Activated CD4-positive, alpha-beta T cell treated with anti-CD3 and anti-CD28 coated beads, Interleukin-2, amount 10 ng/mL, durations not matched to agents 7 days and 5 days (primary cell): ENCODE measurements at places on chromosomes 4 and X.

GRCh38 chrX:24982306-24982965, 33.3 kb downstream of the ARX start:
- no peak for DNase-seq

- DNase-seq: no peak
These were observed 68.9 kb downstream of the MAOB start for GRCh38 chrX:43813319-43813718.

- no peak for DNase-seq
These were observed 30.5 kb upstream of the TCEANC start for GRCh38 chrX:13622401-13622964.

- DNase-seq: no peak
These were observed 172.1 kb downstream of the MID1IP1 start for GRCh38 chrX:38973322-38973721.

DNA sequence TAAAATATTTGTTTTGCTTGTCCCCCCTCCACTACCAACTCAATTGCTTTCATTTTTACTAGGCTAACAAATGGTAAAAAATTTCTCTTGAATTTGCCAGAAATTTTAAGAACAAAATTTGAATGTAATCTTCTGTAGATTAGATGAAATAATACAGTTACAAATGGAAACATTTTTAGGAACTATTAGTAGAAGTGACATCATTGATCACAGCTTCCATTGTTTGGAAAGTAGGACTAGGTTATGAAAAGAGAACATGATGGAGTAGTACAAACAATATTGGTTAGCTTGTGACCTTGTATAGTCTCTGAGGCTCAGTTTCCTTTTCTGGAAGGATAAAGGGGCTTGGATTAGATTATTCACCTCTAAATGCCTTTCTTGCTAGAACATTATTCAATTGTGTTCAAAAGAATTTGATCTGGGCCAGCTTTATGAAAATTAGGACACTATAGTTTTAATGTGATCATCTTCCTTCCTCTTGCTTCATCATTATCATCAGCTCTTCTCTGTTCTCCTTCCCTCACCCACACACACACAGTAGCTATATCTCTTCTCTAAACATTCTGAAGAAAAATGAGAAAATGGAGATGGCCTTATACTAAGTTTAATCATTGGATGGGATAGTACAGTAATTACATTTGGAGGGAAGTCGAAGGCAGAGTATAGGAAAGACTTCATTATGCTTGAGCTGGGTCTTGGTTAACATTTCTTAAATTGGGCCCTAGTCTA, 9.9 kb downstream of the MTMR1 start:
- no peak for DNase-seq

DNA sequence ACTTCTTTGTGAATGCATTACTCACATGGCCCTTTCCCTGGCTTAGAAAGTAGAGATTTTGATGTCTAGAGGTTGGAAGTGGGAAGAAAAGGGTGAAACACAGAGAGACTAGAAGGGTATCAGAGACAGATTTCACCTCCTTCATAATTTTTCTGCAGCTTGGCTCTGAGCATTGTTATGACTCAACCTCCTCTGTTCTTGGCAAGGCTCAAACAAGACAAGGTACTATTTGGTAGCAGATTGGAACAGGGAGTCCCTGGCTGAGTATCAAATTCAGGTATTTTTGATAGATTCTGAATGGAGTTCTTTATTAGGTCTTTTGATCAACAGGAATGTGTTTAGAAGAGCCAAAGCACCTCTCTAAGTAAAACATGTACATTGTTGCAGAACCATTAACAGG, 146.3 kb upstream of the CHRDL1 start:
- no peak for DNase-seq

DNA sequence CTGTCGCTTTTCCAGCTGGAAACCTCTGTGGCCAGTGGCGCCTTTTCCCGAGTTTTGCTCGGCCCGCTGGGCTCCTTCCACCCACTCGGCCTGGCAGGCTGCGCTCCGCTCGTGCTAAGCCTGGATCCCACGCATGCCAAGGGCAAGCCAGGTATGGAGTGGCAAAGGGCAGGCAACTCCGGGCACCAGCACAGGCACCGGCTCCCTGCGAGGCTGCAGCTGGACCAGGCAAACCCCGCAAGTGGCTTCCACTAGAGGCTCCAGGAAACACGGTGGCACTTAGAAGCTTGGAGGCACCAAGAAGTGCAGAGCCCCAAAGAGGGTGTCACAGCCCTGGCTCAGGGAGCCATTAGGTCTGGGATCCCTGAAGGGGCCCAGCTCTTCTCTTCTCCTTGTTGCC, 59.5 kb downstream of the PPA2 start:
- DNase-seq: no peak

GRCh38 chr4:153346563-153346962, 2.1 kb downstream of the MND1 start:
- no peak for DNase-seq

DNA sequence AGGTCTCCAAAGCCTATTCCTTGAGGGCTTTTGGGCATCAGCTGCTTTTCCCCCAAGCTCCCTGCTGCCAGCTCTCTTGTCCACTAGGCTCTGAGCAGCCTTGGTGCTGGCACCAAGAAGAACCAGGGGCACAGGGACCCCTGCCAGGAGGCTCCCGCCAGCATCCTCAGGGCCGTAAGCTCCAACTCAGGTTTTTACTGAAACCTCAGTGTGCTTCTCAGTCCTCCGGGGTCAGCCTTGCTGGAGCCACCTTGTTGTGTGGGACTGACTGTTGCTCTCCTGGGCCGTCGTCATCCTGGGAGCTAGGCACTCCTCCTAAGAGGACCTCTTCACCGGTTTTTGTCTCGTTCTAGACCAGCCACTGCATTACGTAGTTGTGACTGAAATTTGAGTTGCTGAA, 38.9 kb downstream of the NOP14 start:
- DNase-seq: no peak

DNA sequence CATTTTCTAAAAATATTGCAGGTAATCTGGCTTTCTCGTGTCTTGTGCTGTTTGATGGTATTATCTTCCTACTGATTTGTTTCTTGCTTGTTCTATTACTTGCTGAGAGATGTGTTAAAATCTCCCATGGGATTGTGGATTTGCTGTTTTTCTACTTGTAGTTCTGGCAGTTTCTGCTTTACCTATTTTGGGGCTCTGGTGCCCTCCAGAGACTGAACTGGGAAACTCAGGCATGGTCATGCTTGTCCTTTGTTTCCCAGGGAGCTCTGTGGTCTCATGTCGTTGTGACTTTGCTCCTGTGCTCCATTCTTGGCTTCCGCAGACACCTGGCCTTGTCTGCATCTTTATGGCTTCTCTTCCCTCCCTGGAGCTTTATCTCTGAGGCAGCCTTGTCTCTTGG, 39.5 kb downstream of the NSD2 start:
- peak; percentile 38 for DNase-seq

- no peak for DNase-seq
These were observed 287.3 kb upstream of the CLNK start for GRCh38 chr4:10971800-10972401.

- no peak for DNase-seq
These were observed 50.4 kb downstream of the ARX start for GRCh38 chrX:24965372-24965771.

GRCh38 chr4:109589605-109590004, 29.6 kb downstream of the MCUB start:
- no peak for DNase-seq

DNA sequence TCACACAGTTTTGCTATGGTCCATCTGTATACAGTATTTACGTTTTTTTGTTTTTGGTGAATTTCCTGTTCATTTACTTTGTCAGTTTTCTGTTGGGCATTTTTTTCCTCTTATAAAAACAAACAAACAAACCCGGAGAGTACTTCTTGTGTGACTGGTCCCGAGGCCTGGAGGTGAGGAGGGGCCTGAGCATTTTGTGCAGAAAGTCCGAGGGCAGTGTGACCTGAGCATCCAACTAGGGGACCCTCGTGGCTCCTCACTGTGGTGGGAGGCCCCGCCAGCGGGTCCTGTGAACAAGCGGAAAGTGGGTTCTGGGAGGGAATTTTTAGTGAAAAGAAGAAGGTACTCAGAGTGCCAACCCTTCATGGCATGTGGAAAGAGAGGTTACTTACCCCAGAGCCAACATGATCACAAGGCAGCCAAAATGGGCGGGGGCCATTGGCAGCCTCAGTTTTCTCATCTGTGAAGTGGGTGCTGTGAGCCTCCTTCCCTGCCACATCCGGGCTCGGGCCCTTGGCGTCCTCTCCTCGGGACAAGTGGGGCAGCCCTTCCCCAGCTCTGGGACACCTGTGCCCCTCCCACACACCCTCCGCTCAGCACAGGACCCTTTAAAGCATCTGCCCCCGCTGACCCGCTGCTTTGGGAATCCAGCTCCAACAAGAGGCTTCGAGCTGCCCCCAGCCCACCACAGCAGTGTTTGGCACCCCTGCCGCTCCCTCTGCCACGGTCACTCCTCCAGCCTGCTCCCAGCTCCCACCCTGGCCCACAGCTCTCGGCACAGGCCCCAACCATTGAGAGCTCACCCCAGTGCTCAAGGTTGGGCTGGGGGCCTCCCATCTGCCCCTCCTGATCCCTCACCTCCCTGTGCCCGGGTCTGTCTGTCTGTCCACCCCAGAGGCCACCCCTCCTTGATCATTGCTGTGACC, 22.8 kb upstream of the GPR78 start:
- no peak for DNase-seq

GRCh38 chrX:148314876-148315275, 185.5 kb upstream of the AFF2 start:
- no peak for DNase-seq

GRCh38 chrX:9352243-9352642, 112.6 kb upstream of the TBL1X start:
- DNase-seq: no peak

DNA sequence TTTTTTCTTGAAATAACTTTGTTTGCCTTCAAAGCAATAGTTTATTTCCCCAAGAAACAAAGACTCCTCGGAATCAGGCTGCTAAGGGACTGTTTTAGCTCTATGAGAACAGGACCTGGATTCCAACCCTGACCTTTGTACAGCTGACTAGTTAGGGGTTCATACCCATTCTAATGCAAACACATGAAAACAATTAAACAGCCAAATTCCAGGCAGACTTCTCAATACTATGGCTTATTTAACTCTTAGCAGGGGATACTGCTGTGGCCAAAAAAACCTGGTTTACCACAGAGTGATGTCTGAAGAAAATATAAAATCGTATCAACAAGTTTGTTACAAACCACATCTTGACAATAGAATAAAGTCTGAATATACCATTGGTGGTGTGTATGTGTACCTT, 129.6 kb upstream of the INTU start:
- DNase-seq: no peak

DNA sequence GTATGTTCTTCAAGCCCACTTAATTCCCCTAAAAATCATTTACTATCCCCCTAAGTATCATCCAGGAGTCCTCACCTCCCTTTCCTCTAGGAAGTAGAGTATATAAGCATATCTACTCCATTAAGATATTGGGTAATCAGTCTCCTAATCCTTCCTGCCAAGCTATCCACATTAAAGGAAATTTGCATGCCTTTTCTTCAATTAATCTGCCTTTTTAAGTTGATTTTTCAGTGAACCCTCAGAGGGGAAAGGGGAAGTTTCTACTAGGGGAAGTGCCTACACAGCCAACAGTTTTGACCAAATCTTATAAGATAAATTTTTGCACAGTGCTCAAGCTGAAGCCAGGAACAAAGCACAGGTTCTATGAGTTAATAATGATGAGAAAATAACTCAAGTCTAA, 222.8 kb downstream of the NLGN4X start:
- no peak for DNase-seq

- no peak for DNase-seq
These were observed 11.7 kb downstream of the MFAP3L start for GRCh38 chr4:170014359-170015011.

DNA sequence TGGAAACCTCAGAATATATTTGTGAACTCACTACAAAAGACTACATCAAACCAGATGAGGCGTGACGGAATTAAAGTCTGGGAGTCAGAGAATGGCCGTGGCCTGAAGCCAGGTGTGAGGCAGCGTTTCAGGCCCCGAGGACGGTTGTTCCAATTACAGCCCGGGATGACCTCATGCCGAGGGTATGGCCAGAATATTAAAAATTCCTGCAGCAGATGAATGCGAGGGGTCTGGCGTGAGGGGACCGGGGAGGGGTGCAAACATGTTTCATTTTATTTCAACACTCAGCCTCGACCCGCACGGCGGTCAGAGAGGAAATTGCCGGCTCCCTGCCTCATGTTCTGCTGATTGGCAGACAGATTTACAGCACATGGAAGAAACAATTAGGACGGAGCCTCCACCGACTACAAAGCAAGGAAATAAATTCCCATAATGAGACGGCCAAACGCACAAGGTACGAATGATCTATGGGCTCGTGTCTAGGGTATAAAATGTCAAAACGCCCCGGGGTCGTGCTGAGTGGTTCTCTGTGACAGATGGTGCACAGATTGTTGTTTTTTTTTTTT, 289.7 kb downstream of the SHOX start:
- DNase-seq: no peak

GRCh38 chrX:76366972-76367371, 60.5 kb upstream of the MAGEE1 start:
- DNase-seq: no peak

DNA sequence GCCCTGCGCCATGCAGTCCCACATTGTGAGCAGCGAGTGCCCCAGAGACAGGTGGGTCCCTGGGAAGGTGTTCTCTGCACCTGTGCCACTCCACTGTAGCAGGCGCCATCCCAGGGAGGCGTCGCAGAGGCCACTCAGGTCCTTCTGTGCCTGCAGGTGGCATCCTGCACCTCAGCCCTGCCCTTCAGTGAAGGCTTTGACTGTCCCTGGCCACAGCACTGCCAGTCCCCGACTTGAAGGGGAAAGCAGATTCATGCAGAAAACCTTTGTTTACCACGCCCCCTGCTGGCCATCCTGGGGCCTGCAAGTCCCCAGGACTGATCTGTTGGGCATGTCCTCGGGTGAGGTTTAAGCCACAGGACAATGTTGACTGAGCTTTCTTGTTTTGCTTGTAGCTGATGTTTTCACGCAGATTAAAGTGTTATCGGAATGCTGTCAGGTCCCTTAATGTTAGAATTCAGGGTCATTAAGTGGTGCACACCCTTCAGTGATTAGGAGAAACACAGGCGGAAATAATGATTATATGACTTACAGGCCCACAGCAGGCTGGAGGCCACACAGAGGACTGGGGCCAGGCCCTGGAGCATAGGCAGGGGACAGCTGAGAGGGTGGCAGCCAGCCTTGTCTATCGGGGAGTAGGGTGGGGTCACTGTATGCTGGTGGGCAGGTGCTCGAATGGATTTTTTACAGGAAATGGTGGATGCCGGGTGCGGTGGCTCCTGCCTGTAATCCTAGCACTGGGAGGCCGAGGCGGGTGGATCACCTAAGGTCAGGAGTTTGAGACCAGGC, 5.0 kb downstream of the TACC3 start:
- DNase-seq: peak; percentile 93

DNA sequence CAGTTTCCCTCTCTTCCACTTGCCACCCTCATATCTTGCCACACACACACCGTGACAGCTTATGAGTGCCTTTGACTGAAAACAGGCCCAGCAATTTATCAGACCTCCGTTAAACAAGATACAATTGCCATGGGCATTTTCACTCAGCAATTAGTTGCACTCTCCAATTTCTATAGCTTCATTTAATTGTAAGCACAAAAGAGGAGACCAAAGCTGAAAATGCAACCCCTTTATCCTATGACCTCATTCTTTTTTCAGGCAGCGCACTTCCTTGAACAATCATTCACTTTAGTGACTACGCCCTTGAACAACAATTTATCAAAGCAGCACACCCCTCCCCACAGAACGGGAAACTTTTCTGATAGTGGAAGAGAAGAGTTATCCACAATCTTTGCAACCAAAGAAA, 4.1 kb downstream of the POF1B start:
- DNase-seq: no peak
